ENCODE measurements at places on chromosomes 3 and 15.

- DNase-seq, result no peak
Measured at GRCh38 chr3:12182687-12183441, 24.2 kb upstream of the TIMP4 start.

DNA sequence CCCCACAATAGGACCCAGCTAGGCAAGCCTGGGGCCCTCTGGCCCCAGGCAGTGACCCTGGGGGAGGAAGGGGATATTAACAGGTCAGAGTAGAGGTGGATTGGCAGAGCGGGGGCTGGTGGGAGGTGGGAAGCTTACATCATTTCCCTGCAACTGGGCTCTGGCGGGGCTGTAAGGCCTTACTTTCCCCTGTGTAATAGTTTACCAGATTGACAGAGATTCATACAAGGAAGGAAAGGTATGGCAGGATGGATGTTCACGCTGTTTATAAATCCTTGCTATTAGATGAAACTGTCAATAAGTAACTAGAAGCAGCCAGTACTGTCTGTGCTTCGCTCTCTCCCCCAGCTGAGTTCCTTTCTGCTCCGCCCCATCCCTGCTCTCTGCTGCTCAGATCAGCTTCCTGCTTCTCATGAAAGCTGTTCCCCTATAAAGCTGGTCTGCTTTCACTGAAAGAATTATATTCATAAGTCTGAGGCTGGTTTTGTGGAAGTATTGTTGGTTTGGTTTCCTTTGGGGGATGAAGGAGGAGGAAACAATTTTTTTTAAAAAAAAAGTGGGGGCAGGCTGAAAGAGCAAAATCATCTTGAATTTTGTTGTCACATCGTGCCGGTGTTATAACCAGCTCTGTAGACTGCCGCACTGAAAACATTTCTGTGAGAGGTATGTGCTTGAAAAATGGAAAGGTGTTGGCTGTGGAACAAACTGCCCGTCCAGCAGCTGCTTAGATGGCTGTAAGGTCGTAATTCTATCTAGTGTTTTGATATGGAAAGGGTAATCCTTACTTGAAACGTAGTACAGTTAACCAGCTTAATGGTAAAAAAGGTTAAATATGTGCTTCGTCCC lies 76.4 kb downstream of the BBX start:
- DNase-seq, result no peak

DNA sequence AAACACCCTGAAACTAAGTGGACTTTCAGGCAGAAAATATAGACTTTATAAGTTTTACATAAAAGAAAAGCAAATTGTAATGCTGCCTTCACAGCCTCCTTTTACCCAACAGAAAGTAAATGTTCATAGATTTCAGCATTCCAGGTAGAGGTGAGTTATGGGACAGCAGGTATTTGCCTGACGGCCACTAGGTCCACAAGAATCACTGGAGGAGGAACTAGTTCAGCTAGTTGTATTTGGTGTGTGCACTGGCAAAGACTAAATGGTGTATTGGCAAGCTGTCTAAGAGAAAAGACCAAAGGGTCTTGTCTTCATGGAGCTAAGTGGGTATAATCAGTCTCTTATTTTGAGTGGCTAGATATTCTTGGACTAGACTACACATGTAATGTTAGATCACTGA lies 34.2 kb downstream of the ZNF654 start:
- no peak for DNase-seq

- DNase-seq, result no peak
Measured at GRCh38 chr15:65344214-65344913, 33.4 kb downstream of the IGDCC3 start.

- DNase-seq, result no peak
Measured at GRCh38 chr15:36951731-36952247, 148.6 kb downstream of the MEIS2 start.

Measured in activated naive CD4-positive, alpha-beta T cell (primary cell).